EL (cell line): ENCODE measurements at places on chromosomes 13 and 19.

DNA sequence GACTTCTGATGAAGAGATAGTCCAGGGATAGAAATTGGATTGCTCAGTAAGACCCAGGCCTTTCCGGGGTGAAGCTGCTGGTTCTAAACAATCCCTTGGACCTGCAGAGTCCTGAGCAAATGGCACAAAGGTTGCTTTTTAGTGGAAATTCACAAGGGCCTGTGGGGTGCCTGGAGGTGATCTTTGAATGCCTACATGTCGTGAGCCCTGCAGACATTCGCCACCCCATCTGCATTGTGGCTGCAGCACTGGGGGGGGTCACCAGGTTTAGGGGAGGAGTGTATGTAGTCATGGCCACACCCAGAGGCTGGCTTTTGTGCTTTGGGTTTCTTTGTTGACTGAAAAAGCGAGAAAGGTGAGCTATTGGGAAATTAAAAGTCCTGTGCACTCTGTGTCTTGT lies 41.4 kb downstream of the SLC7A9 start:
- DNase-seq, result no peak

DNA sequence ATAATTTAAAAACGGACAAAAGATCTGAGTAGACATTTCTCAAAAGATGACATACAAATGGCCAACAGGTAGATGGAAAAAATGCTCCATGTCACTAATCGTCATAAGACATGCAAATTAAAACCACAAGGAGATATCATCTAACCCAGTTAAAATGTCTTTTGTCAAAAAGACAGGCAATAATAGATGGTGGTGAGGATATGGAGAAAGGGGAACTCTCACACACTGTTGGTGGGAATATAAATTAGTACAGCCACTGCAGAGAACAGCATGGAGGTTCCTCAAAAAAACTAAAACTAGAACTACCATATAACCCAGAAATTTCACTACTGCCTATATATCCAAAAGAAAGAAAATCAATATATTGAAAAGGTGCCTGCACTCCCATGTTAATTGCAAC lies 37.9 kb downstream of the OR10H4 start:
- DNase-seq, result no peak

DNA sequence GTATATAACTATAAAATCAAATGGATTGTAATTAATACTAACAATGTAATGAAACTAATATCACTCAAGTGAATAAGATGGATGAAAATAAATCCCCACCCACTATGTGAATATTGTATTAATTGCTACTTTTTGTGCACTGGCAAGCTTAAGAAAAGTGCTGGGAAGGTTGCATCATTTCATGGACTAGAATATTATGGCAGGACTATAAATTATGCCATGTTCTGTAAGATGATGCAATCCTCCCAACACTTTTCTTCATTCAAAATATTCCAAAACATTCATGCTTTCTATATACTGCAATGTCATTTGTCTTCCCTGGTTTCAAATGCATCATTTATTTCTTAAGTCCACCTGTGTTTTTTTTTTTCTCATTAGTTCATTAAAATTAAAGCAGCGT lies 457.6 kb upstream of the GPC6 start:
- DNase-seq, result peak; percentile 2

- no peak for DNase-seq
Measured at GRCh38 chr13:21894091-21894490, 223.2 kb downstream of the FGF9 start.

DNA sequence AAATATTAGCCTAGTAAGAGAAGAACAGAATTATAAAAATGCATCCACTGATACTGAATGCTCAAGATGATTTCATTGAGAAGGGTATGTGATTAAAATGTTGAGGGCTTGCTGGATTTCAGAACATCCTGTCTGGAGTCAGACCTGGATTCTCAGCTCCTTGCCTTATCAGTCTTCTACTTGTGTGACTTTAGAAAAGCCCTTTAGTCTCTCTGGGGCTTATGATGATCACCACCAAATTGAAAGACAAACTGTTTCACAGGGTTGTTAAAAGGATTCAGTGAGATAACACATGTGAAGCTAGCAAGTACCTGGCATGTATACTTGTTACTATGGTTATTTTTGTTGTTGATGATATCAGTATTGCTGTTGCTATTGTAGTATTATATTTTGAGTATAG lies 118.4 kb downstream of the GPC6 start:
- DNase-seq, result no peak

DNA sequence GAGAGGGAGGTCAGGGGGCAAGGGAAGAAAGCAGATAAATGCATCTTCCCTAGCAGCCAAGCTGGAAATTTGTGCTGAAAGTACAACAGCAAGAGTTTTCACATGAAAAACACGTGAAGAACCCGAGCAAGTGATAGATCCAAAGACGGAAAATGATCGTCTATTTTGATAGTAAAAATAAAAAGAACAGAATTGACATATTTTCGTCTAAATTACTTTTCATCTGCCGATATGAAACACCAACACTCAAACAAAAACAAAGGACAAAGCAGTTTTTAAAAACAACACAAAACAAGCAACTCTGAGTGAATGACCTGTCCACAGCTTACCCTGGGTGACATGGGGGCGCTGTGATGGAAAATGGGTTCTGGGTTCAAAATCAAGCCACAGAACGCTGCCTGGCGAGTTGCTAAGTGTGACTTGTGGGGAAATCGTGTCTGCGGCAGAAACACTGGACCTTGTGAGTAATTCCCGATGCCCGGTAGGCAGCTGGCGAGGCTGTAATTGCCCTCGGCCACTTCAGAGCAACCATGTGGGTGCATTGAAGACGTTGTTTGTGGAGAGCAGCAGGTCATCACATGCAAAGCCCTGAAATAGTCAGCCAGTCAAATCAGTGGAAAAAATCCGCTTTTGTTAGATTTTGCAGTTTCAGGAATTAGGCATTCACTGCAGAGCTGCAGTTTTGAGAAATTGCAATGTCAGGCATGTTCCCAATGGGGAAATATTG lies 7.4 kb downstream of the SOX1 start:
- DNase-seq, result no peak
